ENCODE measurements at places on chromosomes 4 and X.

- peak; percentile 56 for DNase-seq
Measured at GRCh38 chr4:16082041-16082425, 1.8 kb downstream of the PROM1 start.

DNA sequence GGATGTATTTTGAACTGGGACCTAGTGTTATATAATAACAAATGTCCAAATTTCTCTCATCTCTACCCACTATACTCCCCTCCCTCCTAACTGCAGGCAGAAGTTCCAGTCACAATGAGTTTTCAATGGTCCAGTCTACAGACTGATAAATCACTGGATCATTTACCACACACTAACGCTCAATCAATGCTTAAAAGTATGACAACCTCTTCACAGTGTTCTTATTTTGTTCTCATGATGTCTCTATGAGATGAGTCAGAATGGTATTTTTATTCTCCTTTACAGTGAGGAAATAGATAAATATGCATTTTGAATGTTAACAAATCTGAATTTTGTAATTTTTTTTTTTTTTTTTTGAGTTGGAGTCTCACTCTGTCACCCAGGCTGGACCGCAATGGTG is 83.7 kb upstream of the ETNPPL start:
- DNase-seq: no peak

GRCh38 chrX:139647597-139647996 is 60.4 kb downstream of the MCF2 start:
- no peak for DNase-seq

GRCh38 chrX:7092543-7092942 is 55.0 kb upstream of the STS start:
- no peak for DNase-seq

DNA sequence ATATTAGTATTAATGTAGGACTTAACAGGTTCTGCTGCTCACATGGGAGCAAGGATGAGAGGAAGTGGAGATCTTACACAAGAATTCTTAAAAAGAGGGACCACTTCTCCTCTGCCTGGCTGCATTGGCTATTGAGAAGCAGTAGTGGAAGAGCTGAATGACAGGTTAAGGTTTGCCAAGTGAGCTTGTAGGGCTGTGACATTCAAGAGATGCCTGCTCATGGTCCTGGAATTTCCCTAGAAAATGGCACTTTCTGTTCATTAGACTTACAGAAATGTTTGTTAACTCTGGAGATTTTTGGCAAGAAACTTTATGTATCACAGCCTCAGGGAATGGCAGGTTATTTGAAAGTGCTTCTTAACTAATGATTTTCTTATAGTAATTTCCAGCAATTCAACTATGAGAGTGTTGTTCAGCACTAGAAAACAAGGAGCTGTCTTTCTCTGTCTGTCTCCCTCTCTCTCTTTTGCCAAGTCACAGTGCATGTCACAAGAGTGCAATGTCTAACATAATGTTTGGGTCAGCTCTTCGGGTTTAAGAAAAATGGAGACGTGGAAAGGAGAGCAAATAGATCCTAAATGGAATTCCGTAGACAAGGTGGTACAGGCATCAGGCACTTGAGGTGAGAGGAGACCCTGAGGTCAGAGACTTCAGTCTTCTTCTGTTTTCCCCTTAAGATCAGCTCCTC is 8.3 kb upstream of the NAP1L5 start:
- no peak for DNase-seq

GRCh38 chr4:16881151-16881884 is 17.1 kb downstream of the LDB2 start:
- no peak for DNase-seq

GRCh38 chrX:56029188-56029587 is 203.0 kb upstream of the KLF8 start:
- peak; percentile 80 for DNase-seq

GRCh38 chr4:25213347-25213979 is 20.4 kb upstream of the PI4K2B start:
- no peak for DNase-seq

GRCh38 chrX:42837101-42837726 is 59.3 kb upstream of the PPP1R2C start:
- DNase-seq: no peak

GRCh38 chr4:129971419-129971818 is 875.5 kb downstream of the C4orf33 start:
- no peak for DNase-seq

GRCh38 chr4:107561481-107561880 is 158.6 kb downstream of the PAPSS1 start:
- peak; percentile 31 for DNase-seq

- DNase-seq: no peak
Measured at GRCh38 chrX:96909291-96909690, 25.6 kb downstream of the RPA4 start.

GRCh38 chrX:104288961-104289360 is 34.2 kb upstream of the ESX1 start:
- DNase-seq: no peak

DNA sequence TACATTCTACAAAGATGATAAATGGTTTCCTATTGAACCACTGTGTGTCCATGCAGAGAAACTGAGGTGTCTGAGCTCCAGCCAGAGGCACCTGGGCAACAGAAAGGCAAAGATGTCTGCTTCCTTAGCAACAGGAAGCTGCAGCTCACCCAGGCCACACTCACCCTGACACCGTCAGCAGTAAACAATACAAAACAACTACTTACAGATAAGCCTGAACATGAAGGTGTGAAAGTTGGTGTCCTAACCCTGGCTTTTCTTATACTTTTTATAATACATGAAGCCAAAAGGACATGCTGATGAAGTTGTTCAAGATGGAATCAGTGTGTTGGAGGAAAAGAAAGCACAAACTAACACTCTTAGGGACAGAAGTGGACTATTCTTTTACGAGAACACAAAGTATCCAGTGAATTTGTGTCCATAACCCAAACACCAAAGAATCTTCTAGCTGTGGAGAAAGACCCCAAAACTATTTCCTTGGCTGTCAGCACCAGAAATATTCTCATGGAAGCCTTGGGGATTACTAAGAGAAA is 117.3 kb downstream of the SYNPO2 start:
- peak; percentile 7 for DNase-seq

DNA sequence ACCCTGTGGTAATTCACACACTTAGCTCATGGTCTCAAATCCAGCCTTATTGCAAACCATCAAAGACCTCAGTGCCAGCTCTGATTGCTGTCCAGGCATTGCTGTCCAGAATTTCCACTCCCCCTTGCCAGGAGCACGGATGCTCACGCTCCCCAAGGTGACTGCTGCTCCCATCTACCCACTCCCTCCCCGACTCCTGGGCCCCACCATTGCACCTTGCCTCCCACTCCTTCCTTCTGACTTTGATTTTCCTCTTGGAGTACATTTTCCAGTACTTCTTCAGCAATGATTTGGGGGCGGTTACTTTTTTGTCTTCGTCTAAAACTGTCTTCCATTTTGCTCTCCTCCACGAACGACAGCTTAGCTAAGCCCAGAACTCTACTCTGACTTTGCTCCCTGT is 11.5 kb downstream of the ZFYVE28 start:
- DNase-seq: no peak

GRCh38 chr4:48016141-48017107 is at the start of the genes CNGA1 and NIPAL1:
CNGA1 (minus strand) TSS chr4:48016681; CDS start chr4:47952689, 63,992 bp downstream.
NIPAL1 (plus strand) TSS chr4:48016772; CDS start chr4:48016840, 68 bp downstream.
- DNase-seq: peak; percentile 98

DNA sequence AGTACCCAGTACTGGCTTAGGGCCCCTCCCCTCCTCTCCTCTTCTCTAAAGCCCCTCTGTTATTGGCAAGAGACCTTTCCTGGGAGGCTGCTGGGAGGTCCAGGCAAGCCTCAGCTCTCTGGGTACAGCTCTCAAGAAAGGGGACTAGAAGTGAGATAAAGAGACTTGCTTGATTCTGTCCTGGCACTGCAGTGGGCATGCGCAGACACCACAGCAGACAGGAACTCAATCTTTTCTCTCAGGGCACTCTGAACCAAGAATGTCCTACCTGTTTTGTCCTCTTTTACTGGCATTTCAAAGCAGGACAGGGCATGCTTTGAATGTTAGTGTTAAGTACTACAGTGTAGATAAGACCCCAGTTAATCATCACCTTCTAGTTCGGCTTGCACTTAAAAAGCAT is 74.9 kb downstream of the NYX start:
- no peak for DNase-seq

DNA sequence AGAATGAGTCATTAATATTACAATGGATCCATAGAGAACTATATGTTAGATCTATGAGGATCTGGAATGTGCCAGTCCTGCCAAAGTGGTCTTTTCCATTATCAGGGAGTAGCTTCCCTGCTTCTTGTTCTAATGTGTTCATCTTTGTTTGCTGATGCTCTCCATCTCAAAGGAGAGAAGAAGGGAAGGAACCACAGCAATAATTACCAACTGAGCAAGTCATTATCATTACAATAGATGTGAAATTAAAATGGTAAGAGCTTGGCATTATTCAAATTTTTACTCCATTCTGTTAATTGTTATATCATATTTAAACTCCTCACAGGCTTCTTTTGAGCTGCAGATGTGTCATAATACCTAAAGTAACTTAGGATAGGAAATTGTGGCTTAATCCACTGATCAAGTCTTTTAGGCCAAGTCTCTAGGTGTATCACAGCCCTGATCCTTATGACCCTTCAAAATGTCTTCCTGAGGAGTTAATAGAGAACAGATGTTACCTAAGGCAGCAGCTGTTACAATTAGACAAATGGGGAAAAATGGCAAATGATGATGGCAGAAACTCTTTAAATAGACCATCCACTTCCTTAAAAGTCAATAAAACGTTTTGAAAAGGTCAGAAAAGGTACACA is 1492.7 kb upstream of the IGFBP7 start:
- DNase-seq: peak; percentile 37

DNA sequence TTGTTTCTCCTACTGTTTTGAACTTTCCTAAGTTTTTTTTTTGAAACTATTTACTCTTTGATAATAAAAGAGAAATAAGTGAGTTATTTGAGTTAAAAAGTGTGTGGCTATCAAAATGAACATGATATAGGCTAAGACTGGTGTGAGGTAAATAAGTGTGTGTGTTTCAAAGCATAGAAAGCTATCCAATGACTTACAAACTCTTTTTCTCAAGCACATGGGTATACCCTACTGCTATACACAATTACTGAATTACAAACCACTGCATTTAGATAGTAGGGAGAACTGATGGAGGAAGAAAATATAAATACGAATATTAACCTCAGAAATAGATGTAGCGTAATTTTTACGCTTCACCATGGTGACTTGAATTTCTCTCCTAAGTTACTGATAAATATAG is 305.8 kb upstream of the ANXA10 start:
- DNase-seq: no peak

- peak; percentile 59 for DNase-seq
Measured at GRCh38 chr4:184439856-184440594, 34.3 kb downstream of the IRF2 start.

DNA sequence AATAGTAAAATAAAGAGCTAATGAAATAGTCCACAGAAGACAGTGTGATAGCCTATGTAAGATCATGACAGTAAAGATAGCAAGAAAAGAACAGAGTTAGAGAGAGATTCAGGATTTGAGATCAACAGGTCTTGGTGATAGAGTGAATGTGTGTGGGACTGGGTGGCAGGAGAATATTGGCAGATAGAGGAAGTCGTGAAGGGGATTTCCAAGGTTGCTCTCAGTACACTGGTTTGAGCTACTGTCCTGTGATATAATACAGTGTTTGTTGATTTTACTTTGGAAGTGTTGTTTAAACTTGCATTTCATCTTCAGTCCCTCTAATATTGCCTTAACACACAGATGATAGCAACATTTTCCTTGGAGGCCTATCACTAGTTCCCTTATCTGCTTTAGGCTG is 44.1 kb downstream of the DTHD1 start:
- peak; percentile 21 for DNase-seq

DNA sequence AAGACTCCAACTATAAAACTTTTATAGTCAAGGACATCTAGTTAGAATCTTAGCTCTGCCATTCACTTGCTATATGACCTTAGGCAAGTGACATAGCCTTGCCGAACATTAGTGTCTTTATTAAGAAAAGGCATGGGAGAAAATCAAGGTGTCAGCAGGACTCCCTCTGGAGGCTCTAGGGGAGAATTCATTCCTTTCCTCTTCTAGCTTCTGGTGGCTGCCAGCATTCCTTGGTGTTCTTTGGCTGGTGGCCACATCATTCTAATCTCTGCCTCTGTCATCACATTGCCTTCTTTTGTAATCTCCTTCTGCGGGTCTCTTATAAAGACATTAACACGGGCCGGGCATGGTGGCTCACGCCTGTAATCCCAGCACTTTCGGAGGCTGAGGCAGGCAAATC is 99.8 kb downstream of the PPP1R2C start:
- DNase-seq: peak; percentile 46

- DNase-seq: no peak
Measured at GRCh38 chr4:94339779-94340178, 2.9 kb downstream of the HPGDS start.

DNA sequence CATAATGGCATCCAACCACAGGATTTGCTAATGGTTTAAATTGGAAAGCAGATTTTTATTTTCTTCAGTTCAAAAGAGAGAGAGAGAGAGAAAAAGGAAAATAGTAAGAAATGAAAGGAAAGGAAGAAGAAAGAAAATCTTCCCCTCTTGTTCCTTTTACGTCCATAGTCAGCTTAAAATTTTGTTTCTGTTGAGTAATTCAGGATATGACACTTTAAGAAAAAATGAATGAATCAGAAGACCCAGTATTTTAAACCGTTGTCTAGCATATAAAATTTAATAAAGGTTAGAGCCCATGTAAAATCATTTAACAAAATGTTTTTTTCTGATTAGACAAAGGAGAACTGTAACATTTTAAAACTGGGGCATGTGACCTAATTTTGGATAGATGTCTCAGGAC is 391.8 kb upstream of the EPHA5 start:
- no peak for DNase-seq

DNA sequence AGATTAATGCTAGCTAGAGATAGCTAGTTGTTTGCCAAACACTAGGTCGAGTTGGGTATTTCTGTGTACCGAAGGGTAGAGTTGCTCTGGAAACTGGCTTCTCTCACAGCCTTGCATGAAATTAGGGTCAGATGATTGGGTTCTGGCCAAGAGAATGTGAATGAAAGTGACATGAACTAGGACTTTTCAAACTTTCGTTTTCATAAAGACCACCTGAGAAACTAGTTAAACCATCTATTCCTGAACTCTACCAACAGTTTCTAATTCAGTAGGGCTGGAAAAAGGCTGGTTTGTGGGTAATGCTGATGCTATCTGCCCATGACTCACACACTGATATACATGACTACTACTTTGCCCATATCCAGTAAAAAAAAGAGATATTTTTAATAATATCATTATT is 157.6 kb downstream of the GASK1B start:
- DNase-seq: no peak

GRCh38 chrX:155434906-155435743 is 23.3 kb downstream of the F8A3 start:
- no peak for DNase-seq

DNA sequence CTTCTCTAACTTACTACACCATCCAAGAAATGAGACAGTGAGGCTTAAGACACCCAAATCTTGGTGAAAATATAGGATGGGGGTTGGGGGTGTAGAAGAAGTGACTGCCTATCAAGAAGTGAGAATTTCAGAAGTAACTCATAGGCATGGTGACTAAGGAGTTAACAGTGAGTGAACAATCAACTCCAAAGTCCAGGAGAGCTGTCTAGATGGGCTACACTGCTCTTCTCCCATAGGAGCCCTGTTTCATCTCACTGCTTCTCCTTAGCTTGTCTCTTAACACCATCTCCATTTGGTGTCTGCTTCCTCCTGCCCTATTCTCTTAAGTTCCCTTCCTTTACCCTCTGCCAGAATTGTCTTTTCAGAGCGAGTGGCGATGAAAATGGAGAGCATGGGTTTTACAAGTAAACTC is 22.7 kb downstream of the FABP2 start:
- DNase-seq: no peak

- no peak for DNase-seq
Measured at GRCh38 chr4:52212702-52213101, 161.6 kb downstream of the SPATA18 start.
